ENCODE measurements at places on chromosomes 7 and 10.

GRCh38 chr10:57535306-57535705, 732.4 kb downstream of the IPMK start:
- no peak for DNase-seq

DNA sequence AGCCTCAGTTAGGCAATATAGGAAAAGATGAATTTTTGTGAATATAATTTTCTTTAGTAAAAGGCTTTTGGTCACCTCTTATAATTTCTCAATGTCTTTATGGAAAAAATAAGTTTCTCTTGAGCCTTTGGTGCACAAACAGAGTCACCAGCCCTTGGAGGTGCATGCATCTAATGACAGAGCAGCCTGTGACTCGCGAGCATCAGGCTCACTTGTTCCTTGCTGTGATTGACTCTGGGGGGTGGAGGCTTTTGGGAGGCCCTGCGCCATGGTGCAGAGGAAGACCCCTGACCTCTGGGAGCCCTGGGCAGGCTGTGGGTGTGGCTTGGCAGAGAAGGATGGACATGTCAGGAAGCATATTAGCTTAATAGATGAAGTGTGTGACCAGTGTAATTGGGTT, 60.2 kb downstream of the FIGNL1 start:
- no peak for DNase-seq

- no peak for DNase-seq
These were observed 187.7 kb upstream of the KLF6 start for GRCh38 chr10:3972460-3973301.

DNA sequence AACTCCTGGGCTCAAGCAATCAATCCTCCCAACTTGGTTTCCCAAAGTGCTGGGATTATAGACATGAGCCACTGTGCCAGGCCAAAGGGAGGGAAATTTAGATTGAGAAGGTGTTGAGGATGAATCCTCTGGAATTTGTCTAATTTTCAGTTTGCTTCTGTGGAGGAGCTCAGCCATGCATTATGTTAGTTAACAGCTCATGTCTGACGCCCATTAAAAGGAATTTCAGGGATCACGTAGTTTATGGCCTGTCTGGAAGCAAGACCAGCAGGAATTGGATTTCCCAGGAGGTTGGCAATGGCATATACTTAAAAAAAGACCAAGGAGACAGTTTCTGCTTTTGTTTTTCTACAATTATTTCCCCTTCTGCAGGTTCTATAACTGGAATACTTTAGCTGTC, 165.7 kb downstream of the OTUD1 start:
- DNase-seq, result no peak

GRCh38 chr10:97517778-97518300, 19.1 kb downstream of the UBTD1 start:
- no peak for DNase-seq

DNA sequence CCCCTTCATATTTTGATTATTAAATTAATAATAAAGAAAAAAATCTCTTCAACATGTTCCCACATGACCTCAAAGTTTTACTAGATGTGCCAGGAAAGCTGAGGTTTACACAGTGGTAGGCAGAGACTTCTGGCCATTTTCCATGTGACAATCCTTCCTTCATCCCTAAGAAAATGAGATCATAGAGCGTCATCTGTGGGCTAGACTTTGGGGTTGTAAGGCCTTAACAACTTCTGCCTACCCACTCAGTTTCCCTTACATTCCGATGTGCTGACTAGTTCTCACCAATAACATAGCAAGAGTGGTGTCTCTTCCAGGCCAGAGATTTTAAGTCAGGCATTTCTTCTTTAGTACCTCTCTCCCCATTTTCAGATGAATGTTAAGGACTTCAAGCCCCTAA, 171.1 kb upstream of the PHF14 start:
- no peak for DNase-seq
